ENCODE measurements at places on chromosomes 1 and 21.

DNA sequence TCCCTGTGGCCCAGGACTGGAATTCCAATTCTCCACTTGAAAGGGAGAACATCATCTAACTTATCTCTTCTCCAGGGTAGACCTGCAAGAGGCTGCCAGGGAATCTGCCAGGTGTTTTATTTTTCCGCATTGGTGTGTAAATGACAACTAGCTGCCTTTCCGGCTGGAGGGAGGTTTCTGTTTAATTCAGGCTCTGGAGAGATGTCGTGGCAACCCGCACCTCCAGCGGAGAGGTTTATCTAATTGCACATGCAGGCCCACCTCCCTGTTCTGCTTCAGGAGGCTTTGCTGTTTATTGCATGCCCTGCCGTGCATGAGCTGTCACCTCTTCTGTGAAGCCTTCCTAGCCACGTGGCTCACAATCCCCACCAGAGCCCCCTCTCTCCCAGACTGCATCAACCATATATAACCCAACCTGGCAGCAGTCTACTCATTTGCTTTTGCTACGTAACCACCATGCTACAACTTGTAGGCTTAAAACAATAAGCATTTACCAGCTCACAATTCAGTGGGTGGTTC is 151.6 kb downstream of the C1orf94 start:
- no peak for DNase-seq

DNA sequence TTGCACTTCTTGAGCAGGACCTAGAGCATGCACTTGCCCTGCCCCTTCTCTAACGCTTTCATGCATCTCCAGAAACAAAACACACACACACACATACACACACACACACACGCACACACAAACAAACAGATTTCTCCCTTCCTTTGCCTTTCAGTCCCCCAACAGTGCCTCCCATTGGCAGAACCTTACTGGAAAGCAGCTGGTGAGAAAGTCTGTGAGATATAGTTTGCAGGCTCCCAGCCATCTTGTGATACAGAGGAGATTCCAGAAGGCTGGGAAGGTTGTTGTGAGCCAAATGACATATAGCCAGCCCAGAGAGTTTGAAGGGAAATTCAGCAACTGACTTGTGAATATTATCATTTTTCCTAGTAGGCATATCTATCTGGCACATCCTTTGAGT is 35.9 kb upstream of the ZRANB2 start:
- DNase-seq, result no peak

DNA sequence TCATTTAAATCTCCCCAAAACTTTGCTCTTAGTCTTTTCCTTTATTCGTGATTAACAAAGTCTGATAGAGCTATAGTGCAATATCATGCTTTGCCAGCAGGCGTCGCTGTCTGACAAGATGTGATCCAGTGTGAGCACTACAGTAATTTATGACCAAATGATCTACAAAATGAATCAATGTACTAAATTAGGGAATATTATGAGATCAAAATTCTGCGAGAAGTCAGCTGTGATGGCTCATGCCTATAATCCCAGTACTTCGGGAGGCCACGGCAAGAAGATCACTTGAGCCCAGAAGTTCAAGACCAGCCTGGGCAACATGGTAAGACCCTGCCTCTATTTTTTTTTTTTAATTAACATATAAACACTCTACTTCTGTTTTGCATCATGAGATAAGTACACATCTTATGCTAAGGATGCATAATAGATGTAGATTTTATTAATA is 3.6 kb upstream of the SPSB1 start:
- no peak for DNase-seq

GRCh38 chr1:74584185-74584584 is 71.8 kb upstream of the LRRC53 start:
- DNase-seq, result no peak

GRCh38 chr1:40563266-40563665 is 31.8 kb downstream of the ZNF684 start:
- DNase-seq, result no peak

DNA sequence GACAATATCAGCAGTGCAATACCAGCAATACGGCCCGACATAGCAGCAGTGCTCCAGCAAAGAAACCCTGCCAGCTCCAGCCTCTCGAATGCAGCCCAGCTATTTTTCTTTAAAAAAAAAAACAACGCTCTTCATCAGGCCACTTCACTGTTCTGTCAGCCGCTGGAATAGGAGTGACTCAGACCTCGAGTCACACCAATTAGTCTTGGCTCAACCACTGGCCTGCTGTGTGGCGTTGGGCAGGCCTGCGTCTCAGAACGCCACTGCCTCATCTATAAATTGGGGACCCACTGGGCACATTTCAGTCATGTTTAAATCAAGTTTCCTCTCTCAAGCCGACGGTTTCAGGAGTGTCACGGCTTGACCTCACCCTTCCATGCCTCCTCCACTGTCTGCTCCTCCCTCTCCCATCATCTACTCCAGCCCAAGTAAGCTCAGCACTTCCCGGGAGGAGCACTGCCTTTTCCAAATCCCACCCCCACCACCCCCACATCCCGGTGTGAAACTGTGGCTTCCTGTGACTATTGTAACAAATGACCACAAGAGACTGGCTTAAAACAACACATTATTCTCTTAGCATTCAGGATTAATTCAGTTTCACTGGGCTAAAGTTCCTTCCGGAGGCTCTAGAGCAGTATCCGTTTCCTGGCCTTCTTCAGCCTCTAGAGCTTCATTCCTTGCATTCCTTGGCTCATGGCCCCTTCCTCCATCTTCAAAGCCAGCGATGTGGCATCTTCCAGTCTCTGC is 71.9 kb upstream of the EFHD2 start:
- DNase-seq, result peak; percentile 73

GRCh38 chr1:206829875-206830274 is 35.5 kb upstream of the IL20 start:
- DNase-seq, result no peak

- DNase-seq, result no peak
Observed at GRCh38 chr1:232368821-232369321, 261.1 kb downstream of the SIPA1L2 start.

DNA sequence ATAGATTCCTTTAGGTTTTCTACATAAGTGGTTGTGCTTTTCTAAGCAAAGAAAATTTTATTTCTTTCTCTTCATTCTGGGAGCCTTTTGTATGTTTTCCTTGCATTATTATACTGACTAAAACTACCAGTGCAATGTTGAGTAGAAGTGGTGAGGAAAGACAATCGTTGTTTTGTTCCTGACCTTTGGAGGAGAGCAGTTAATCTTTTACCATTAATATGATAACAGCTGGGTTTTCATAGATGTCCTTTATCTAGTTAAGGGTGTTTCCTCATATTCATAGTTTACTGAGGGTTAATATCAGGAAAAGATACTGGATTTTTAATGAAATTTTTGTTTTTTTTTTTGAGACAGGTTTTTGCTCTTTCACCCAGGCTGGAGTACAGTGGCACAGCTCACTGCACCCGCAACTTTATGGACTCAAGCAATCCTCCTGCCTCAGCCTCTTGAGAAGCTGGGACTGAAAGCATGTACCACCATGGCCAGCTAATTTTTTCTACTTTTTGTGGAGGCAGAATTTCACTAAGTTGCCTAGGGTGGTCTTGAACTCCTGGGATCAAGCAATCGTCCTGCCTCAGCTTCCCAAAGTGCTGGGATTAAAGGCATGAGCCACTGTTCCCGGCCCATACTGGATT is 9.0 kb upstream of the KCTD3 start:
- DNase-seq, result no peak

- no peak for DNase-seq
Observed at GRCh38 chr21:43744725-43745124, 25.8 kb downstream of the PDXK start.

All from RWPE1 (cell line).